ENCODE measurements at places on chromosomes 16 and 17.

GRCh38 chr17:4956493-4957061, 5.7 kb downstream of the ENO3 start:
- DNase-seq: no peak

DNA sequence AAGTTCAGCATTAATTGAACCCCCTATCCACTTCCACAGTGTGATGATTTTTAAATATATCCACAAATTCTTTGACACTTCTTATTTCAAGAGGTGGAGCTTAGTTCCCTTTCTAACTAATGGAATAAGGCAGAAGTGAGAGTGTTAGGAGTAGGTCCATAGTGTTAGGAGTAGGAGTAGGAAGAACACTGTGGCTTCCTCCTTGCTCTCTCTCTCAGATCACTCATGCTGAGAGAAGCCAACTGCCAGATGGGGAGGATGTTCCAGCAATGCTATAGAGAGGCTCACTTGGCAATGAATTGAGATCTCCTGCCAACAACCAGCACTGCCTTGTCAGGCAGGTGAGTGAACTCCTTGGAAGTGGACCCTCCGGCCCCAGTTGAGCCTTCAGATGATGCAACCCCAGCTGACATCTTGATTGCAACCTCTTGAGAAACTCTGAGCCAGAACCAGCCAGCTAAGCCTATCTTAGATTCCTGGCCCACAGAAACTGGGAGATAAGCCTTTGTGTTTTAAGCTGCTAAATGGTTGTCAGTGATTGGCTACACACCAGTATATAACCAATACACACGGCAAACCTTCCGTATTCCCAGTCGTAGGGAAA, 44.3 kb downstream of the SPECC1 start:
- DNase-seq: no peak

DNA sequence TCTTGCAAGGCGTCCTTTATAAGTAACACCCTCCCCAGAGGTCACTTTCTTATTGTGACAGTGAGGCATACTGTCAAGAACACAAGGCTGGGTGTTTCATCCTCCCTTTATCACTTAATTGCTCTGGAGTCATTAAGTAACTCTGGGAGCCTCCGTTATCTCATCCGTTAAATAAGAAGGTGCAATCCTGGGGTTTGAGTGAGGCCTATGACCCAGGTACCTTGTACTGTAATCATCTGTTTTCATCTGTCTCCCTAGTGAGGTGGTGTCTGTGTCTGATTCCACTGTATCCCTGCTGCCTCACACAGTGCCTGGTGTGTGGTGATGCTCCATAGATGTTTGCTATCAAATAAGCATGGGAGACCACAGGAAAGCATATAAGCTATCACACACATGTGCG, 17.7 kb downstream of the TNS4 start:
- no peak for DNase-seq

GRCh38 chr16:50915120-50915519, 173.2 kb downstream of the CYLD start:
- no peak for DNase-seq

DNA sequence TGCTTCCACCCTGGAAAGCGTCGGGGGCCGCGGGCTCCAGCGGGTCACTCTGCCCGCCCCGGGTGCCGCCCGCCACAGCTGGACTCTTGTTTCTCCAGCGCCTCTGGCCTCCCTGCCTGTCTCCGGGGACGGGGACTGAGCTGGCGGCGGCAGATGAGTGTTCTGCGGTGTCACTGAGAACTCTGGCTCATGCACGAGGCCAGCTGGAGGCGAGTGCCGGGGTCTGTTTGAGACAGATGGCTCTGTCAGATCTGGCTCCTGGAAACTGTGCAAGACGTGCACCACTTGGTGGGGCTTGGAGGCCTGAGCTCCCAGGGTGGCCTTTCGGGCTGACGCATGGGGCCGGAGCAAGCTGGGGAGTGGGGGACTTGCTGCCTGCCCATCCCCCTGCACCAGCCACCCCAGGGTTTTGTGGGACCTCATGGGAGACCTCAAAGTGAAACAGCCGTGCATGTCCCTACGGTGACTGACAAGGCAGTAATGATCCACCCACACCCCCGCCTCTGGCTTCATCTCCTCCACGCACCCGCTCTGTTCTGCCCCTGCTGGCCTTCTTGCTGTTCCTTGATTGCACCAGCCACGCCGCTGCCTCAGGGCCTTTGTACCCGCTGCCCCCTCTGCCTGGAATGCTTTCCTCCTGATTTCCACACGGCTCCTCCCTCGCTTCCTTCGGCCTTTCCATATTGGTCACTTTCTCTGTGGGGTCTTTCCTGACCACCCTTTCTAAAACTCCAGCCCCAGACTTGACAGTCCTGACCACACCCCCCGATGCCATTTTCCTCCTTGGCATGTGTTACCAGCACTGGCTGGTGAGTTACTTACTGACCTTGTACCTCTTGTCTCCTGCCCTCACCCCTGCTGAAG, 174.9 kb upstream of the CIBAR2 start:
- DNase-seq: no peak

DNA sequence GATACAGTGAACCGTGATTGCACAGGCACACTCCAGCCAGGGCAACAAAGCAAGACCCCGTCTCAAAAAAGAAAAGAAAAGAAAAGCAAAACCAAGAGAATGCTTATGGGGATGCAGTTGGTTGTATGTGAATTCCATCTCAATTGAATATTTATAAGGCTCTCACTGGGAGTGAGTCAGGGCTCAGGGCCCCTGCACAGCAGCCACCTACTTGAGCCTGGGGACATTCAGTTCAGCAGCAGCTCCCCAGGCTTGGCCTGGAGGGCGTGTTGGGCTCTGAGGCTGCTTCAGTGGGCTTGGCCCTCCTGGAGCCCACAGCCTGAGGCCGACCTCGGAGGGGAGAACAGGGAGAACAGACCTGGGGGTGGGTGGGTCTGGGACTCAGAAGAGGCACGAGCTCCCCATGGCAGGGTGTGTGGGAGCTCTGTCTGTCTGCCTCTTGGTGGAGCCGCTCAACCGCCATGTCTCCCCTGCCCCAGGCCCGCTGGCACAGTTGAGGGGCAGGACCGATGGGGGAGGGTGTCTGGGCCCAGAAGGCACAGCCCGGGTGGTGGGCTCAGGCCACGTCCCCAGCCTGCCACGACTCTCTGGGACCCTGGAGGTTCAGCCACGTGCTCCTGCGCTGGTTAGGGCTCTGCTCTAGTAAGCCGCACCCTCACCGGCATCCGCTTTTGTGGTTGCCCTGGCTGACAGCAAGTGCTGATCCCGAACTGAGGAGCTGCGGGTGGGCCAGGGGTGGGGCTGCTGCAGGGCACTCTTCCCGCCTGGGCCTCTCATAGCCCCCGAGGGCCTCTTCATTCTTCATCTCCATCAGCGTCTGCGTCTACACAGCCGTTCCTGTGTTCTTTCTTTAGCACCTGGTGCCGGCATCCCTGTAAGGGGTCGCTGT, 24.8 kb downstream of the ZFPM1 start:
- DNase-seq: no peak

DNA sequence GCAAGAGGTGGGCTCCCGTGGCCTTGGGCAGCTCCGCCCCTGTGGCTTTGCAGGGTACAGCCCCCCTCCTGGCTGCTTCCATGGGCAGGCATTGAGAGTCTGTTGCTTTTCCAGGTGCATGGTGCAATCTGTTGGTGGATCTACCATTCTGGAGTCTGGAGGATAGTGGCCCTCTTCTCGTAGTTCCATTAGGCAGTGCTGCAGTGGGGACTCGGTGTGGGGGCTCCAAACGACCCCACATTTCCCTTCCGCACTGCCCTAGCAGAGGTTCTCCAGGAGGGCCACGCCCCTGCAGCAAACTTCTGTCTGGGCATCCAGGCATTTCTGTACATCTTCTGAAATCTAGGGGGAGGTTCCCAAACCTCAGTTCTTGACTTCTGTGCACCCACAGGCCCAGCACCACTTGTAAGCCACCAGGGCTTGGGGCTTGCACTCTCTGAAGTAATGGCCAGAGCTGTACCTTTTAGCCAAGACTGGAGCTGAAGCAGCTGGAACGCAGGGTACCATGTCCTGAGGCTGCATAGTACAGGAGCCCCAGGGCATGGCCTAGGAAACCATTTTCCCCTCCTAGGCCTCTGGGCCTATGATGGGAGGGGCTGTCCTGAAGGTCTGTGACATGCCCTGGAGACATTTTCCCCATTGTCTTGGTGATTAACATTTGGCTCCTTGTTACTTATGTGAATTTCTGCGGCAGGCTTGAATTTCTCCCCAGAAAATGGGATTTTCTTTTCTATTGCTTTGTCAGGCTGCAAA, 6.0 kb downstream of the PRKAR1A start:
- DNase-seq: no peak

DNA sequence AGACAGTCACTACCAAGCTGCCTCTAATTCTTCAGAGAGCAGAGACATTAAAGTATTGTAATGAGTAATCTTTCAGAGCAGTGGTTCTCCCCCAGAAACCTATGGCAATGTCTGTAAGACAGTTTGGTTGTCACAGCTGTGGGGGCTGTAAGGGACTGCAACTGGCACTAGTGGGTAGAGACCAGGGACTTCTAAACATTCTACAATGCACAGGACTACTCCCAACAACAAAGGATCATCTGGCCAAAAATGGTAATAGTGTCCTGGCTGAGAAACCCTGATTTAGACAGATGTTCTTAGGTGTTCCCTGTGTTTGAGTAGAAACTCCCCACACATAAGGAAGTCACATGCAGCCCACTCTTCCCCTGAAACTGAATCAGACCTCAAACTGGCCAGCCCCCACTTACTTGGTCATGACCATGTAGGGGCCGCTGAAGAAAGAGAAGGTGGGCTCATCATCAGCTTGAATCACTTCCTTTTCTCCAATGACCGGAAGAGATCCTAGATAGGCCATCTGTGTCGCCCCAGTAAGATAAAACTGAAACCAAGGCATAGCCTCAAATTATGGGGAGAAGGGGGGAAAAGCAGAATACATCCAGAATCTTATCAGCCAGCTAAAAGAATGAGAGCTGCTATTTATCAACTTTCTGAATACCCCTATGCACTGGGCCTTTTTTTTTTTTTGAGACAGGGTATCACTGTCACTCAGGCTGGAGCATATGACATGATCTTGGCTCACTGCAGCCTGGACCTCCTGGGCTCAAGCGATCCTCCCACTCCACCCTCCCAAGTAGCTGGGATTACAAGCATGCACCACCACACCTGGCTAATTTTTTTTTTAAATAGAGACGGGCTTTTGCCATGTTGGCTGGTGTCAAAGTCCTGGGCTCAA, 75.8 kb downstream of the TEX14 start:
- DNase-seq: no peak

- DNase-seq: no peak
These were observed 540.3 kb downstream of the KCNJ2 start for GRCh38 chr17:70709596-70709995.

DNA sequence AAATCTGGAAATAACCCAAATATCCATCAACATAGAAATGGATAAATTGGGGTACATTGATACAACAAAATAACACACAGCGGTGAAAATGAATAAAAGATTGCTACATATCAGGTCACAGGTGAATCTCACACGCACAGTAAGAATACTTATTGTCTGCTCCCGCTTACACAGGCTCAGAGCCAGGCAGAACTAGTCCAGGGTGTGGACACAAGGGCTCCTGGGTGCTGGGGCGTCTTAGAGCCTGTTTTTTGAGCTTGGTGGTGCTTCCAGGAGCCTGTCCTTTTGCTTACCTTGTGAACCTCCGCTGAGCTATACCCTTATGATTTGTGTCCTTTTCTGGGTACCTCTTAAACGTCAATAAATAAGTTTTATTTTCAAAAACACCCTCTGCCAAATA, 19.8 kb upstream of the C16orf74 start:
- DNase-seq: no peak

DNA sequence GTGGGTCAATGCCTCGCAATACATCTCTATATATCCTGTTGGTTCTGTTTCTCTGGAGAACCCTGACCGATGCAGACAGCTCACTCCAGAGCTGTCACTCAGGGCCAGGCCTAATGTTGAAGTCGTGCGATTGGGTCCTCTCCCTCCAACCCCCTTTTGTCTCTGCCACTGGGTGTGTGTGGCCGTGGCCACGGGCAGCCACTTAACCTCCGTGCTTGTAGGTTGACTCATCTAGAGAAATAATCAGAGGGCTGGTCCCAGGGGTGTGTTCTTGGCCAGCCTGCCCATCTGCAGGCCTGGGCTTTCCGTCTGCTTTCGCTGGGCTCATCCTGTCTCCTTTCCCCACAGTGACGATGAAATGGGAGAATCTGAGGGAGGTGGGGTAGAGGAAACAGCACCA, 7.4 kb downstream of the ADAD2 start:
- DNase-seq: no peak

GRCh38 chr17:61158376-61158775, 241.3 kb upstream of the TBX2 start:
- no peak for DNase-seq

- DNase-seq: no peak
These were observed 3.1 kb downstream of the ERI2 start for GRCh38 chr16:20803192-20803560.

GRCh38 chr17:60247836-60248461, 98.2 kb downstream of the CA4 start:
- DNase-seq: no peak

GRCh38 chr17:40062329-40063186, at the start of gene THRA:
Gene THRA, plus strand, starts transcription at chr17:40062965. Its CDS starts 11,524 bp downstream, at chr17:40074489.
- DNase-seq: no peak

GRCh38 chr16:84179612-84180320, 7.1 kb downstream of the TAF1C start:
- DNase-seq: no peak

All from NCI-H1048 (cell line).